ENCODE measurements at places on chromosomes 7 and 10.
A peak's percentile ranks its signal among the peaks of the same experiment; 100 is the strongest.

- DNase-seq: peak; percentile 19
Observed at GRCh38 chr7:105759670-105760550, 116.5 kb downstream of the ATXN7L1 start.

- DNase-seq: no peak
Observed at GRCh38 chr10:60734226-60734625, 44.1 kb upstream of the CDK1 start.

DNA sequence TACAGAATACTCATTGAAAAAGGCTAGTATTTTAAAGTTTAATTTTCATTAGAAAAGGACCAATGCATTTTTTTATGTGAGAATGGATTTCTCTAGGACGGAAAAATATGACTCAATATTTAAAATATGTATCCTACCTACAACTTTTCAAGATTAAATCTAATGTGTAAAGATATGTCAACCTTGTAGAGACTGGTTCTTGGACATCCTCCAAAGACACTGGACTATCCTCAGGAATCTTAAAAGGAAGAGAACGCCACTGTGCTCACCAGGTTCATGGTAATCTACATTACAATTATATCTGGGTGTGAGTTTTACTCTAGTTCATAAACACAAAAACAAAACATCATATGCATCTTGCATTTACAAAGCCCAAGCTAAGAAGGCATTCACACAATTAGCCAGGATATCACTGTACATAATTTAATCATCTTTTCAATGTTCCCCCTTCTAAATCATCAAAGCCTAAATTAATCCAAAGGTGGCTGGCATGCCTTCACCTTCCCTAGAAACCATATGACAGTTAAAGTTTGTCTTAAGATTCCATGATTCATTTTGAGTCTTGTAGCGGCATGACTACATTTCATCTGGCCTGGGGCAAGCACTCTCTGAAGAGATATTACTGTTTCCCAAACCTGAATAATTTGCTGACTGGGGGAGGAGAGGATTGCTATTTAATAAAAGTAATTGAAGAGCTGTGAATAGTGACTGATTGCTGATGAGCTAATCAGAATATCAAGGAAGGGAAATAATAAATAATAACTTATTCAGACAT lies 12.0 kb downstream of the SGCE start:
- no peak for DNase-seq

GRCh38 chr7:121562259-121562658 lies 166.2 kb upstream of the FAM3C start:
- no peak for DNase-seq

- no peak for DNase-seq
Observed at GRCh38 chr7:150402671-150403321, 23.7 kb downstream of the ZNF775 start.

DNA sequence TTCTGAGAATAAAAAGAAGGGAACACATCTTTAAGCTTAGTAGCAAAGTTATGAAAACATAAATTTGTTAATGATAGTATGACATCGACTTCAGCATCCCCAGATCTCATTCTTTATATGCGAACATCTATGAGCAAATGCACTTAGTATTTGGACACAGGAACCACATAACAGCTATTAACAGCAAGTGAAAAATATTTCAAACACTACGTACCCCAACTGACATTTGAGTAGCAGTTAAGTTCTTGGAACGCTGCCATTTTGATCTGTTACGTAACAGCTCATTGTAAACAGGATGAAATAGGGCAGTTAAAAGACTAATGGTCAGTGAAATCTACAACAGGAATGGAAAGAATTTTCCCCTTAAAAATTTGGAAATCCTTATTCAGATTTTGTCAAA lies 428.9 kb downstream of the TNS3 start:
- DNase-seq: no peak

DNA sequence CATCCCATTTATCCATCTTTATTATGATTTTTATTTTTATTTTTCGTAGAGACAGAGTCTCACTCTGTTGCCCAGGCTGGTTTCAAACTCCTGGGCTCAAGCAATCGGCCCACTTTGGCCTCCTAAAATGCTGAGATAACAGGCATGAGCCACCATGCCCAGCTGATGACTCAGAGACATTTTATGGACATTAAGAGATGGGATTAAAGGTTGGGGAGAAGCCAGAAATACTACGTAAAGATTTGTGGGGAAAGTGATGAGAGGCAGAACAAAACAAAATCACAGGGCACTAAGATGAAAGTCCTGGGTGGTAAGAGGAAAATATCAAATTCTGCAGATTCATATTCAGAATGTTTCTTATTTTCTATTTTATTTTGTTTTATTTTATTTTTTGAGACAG lies 7.6 kb downstream of the WNT8B start:
- DNase-seq: no peak

- no peak for DNase-seq
Observed at GRCh38 chr7:107715531-107715930, 28.4 kb upstream of the CBLL1 start.

GRCh38 chr7:55336540-55336939 lies 28.6 kb upstream of the LANCL2 start:
- no peak for DNase-seq

GRCh38 chr7:51256209-51256781 lies 60.3 kb downstream of the COBL start:
- no peak for DNase-seq

- no peak for DNase-seq
Observed at GRCh38 chr7:22771194-22771871, 44.3 kb downstream of the IL6 start.

DNA sequence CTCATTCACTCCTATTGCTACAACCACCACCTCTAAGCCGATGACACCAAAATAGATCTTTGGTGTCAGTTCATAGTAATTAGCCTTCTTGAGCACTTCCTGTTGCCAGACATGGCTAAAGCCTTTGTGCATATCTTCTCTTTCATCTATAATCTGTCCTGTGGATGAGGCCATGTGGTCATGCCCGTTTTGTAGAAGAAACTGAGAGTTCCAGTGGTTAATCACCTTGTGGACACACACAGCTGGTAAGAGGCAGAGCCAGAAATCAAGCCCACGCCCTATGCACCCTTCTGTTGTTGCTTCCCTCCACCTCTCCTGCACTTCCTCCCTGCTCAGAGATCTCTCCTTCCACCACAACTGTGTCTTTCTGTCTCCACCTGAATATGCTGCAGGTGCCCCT lies 285.1 kb upstream of the PFKP start:
- DNase-seq: no peak

DNA sequence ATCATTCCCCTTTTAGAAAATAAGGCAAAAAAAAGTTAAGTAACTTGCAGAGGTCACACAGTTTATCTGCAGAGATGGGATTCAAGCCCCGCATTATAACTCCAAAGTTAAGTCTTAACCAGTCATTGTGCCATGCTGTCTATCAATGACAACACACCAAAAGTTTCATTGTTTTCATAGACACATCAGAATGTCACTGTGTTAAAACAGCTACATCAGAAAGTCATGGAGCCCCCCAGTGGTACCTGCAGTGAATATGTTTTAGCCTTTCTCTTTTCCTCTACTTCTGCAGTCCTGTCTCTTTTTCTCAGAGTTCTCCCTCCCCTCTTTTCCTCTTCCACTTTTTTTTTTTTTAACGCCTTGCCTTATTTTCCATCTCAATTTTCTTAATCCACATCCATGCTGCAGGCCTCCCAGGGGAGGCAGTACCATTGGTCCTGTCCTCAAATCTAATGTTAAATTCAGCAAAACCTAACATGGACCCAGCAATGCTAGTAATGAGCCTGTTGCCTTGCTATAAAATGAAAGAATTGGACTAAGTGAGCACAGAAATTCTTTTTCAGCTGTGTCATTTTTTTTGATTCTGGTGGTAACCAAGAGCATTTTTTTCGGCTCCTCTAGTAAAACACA lies 3.8 kb upstream of the NRCAM start:
- DNase-seq: no peak

DNA sequence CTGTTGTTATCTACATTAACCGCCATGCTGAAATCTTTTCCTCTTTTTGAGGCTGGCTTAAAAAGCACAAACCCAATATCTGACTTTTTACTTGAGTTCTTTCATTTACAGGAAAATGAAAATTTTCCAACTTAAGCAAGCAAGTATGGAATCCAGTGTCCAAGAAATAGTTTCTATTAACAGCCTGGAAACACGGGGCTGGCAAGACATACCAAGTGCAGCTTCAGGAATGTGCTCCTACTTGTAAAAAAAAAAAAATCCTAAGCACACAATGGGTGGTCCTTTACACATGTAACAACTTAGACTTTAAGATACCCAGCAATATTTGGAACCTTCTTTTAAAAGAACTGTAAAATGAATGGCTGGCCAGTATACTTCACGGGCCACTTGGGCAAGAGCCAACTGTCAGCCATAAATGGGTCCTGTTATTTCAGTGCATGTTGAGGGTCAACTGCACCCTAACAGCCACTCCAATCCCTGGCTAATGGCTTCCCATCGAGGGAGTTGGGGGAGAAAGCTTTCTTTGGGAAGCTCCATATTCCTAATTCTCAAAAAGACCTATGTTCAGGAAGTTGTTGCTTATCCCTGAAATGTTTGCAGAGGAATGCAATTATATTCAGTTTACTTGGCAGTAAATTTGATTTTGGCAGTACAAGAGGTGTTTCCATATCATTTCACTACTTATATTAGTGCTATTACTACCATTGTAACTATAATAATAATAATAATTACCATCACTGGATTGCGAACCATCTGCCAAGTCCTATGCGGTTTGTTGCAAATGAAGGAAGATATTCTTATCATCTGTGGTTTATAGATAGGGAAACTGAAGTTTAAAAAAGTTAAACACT lies 236.4 kb upstream of the TMEM72 start:
- no peak for DNase-seq

DNA sequence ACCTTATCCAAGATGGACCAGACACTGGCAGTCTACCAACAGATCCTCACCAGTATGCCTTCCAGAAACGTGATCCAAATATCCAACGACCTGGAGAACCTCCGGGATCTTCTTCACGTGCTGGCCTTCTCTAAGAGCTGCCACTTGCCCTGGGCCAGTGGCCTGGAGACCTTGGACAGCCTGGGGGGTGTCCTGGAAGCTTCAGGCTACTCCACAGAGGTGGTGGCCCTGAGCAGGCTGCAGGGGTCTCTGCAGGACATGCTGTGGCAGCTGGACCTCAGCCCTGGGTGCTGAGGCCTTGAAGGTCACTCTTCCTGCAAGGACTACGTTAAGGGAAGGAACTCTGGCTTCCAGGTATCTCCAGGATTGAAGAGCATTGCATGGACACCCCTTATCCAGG lies 13.4 kb downstream of the LEP start:
- DNase-seq: no peak

DNA sequence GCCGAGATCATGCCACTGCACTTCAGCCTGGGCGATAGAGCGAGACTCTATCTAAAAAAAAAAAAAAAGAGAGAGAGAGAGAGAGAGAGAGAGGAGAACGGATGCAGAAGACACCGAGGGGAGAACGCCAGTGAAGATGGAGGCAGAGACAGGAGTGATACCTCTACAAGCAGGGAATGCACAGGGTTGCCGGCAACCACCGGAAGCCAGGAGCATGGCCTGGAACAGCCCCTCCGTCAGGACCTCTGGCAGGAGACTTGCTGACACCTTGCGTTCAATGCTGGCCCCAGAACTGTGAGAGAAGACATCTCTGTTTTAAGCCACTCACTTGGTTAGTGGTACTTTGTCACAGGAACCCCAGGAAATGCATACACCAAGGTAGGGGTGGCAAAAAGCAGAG lies 38.1 kb upstream of the DUSP5 start:
- DNase-seq: no peak

- no peak for DNase-seq
Observed at GRCh38 chr10:88019753-88020152, 156.3 kb downstream of the PTEN start.

GRCh38 chr7:32259931-32260596 lies 189.9 kb upstream of the PDE1C start:
- no peak for DNase-seq

DNA sequence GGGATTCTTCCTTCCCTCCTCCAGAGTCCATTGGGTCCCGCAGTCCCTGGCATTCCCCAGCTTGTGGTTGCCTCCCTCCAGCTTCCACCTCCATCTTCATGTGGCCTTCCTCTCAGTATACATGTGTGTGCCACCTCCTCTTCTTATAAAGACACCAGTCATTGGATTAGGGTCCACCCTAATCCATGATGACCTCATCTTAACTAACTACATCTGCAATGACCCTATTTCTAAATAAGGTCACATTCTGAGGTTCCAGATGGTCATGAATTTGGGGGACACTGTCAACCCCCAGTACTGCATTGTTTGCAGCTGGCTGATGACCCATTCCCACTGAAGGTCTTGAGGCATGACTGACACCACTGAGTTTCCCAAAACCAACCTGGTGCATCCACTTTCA lies 99.0 kb downstream of the PTPRE start:
- no peak for DNase-seq

GRCh38 chr10:91271886-91272285 lies 51.4 kb downstream of the PCGF5 start:
- no peak for DNase-seq

DNA sequence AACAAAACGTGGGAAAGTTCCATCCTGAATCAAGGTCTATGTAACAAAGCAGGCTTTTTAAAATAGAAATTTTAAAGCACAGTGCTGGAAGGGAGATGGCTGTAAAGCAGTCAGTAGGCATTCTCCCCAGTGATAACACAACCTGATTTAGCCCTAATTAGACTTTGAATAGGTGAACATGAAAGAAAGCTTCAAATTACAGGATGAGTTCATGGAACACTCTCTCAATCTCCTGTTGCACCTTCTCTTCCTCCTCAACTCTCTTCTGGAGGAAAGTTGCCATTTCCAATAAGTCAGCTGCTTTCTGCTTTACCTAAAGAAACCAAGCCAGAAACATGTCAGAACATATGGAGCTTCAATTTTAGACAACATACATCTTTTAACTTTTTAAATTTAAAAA lies 20.1 kb downstream of the SFR1 start:
- DNase-seq: no peak

DNA sequence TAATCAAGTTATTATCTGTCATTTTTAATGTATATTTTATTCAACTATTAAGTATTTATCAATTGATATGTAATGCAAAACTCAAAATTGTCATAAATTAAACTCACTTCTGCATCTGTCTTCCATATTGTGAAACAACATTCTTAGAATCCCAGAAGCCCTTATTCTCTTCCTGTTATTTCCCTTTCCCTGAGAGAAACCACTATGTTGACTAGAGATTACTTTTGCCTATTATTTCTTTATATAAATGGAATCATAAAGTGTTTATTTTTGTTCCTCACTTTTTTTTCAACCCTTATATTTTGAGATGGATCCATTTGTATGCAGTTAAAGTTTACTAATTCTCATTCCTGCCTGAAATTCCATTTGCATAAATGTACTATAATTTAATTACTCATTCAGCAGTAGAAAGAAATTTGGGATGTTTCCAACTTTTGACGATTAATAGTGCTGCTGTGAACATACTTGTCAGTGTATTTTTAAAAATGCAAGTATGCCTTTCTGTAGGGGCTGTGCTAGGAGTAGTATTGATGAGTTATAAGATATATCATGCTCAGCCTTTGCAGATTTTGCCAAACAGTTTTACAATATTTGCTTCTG lies 211.2 kb downstream of the SEMA3D start:
- no peak for DNase-seq

- no peak for DNase-seq
Observed at GRCh38 chr10:30744106-30744505, 114.6 kb upstream of the LYZL2 start.

- DNase-seq: no peak
Observed at GRCh38 chr10:99531026-99531695, 1.6 kb upstream of the NKX2-3 start.

Data from activated CD4-positive, alpha-beta T cell treated with anti-CD3 and anti-CD28 coated beads, Interleukin-2, amount 10 ng/mL, durations not matched to agents 7 days and 5 days (primary cell).